ENCODE measurements at places on chromosomes 4 and X. TPM values are rescaled to one million over a fixed set of nuclear protein-coding genes. Genes with fewer than 3 reads are reported as not detected.

The MEPE gene
- not detected for total RNA-seq

The POU4F2 gene
- not detected for total RNA-seq

- no peak for DNase-seq
Measured at GRCh38 chrX:74104356-74105015, 199.5 kb upstream of the ZCCHC13 start.

DNA sequence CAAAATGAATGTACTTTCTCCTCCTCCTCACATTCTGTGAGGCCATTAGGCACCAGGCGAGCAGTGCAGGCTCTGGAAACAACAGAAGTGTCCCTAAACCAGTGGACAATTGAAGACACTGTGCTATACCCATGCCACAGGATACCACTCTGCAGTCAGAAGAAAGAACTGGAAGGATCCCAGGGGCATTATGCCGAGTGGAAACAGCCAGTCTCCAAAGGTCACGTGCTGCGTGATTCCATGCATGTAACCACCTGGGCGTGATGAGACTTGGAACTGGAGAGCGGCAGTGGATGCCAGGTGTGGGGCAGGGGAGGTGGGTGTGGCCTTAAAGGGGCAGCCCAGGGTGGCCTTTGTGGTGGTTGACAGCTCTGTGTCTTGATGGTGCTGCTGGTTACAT lies 139.4 kb downstream of the EVC2 start:
- DNase-seq, result no peak

DNA sequence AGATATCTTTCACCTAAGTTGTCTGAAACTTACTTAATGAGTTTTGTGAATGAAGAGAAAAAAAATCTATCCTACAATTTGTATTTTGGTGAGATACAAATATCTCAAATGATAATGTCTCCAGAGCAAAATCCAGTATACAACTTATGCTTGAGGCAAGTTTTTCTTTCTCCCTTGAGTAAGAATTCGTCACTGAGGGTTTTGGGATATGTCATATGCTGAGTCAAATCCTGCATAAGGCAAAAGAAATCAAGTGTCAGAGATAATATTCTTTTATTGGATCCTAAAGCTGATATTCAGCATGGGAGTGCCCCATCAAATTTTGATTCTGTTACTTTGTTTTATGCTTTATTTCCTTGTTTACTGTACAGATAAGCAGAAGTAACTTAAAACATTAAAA lies 1308.6 kb downstream of the ARAP2 start:
- DNase-seq, result no peak

DNA sequence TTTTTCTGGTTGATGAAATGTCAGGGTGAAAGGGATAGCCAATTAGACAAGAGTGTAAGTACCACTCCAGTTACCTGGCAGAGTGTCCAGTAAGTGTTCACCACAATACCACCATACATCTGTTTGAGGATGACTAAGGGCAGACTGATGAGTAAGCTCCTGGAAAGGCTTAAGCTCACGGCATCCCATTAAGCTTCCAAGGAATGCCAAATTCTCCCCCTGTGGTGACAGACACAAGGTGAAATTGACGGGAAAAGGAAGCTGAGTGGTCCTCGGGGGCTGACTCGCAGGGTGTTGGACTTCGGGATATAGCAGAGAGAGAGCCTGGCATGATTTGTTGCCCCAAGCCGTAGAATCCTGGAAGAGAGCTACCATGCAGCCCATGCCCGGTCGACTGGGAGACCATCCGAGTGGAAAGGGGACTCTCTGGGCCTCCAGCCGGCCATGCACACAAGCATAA lies 7.6 kb upstream of the BST1 start:
- no peak for DNase-seq

DNA sequence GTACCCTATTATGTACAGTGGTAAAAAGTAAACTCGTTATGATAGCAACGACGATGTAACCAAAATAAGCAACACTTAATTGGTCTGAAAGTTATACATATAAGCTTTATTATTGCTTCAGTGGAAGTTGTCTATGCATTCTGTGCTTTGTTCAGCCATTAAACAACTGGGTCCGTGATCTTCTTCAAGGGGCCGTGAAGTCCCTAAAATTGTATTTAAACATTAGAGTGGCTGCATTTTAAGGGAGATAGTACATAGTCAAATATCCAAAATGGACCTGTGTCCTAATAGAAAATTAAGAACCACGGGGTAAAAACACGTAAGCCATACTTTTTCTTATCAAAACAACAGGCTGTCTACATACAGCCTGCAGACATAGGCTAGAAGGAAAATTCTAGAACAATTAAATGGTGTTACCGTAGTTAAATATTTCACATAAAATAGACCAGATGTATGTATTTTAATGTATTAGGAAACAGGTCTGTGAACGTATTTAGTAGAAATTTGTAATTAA lies 2.1 kb downstream of the GUCY1A1 start:
- DNase-seq, result no peak

DNA sequence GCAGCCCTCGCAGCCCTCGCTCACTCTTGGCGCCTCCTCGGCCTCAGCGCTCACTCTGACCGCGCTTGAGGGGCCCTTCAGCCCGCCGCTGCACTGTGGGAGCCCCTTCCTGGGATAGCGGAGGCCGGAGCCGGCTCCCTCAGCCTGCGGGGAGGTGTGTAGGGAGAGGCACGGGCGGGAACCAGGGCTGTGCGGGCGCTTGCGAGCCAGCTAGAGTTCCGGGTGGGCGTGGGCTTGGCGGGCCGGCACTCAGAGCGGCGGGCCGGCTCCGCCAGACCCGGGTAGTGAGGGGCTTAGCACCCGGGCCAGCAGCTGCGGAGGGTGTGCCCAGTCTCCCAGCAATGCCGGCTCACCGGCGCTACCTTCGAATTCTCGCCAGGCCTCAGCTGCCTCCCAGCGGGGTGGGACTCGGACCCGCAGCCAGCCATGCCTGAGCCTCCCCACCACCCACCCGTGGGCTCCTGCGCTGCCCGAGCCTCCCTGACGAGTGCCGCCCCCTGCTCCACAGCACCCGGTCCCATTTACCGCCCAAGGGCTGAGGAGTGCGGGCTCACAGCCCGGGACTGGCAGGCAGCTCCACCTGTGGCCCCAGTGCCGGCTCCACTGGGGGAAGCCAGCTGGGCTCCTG lies 1.4 kb upstream of the AADAT start:
- no peak for DNase-seq

GRCh38 chr4:155008389-155008788 lies 200.0 kb upstream of the NPY2R start:
- DNase-seq, result no peak

DNA sequence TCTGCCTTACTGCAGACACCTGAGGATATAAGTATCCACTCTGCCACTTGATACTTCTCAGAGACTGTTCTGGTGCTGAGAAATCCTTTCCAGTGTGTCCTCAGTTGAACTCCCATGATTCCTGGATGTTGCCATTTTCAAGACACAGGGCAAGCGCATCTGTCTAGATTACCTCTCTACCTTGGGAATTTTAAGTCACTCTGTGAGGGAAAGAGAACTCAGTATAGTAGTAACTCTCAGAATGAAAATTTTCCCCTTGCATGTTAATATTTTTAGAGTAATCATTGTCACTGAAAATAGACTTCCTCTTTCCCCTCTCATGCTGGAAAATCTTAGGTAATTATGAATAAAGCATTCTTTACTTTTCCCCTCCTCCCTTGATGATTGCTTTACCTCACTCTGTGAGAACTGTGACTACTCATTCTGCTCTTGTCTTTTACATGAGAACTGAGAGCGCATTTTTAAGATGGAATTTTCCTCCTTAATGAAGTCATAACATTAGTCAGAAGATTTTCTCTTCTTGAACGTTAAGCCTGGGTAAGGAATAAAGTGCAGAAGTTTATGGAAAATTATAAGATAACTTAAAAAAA lies 45.0 kb downstream of the TET2 start:
- DNase-seq, result no peak

GRCh38 chr4:39763714-39764572 lies 66.0 kb downstream of the UBE2K start:
- DNase-seq, result no peak

- DNase-seq, result no peak
Measured at GRCh38 chrX:72727846-72728245, 13.7 kb upstream of the PHKA1 start.

The ZBED1 gene
- 75.7 TPM for total RNA-seq

The HSPA4L gene
- 4.8 TPM for total RNA-seq

DNA sequence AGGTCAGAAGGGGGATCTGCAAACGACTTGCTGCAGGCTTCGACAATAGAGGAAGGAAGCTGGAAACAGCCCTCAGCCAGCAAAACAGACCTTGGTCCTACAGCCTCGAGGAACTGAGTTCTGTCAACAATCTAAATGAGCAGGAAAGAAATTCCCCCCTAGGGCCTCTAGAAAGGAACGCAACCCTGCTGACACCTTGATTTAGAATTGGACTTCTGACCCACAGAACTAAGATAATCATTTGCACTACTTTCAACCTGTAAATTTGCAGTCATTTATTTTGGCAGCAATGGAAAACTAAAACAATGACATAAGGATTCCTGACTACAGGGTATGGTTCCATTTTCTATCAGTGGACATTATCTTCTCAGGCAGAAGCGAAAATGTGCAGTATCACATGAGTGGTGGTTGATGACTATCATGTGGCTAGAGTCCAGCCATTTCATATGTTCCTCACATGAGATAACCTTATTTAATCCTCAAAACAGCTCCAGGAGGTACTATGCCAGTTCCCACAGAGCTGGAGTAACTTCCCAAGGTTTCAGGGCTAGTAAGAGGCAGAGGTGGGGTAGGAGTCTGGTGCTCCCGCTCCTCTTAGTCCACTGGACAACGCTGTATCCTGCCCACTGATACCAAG lies 61.6 kb downstream of the SAT1 start:
- no peak for DNase-seq

- DNase-seq, result no peak
Measured at GRCh38 chrX:111914398-111915090, 38.6 kb downstream of the TRPC5OS start.

DNA sequence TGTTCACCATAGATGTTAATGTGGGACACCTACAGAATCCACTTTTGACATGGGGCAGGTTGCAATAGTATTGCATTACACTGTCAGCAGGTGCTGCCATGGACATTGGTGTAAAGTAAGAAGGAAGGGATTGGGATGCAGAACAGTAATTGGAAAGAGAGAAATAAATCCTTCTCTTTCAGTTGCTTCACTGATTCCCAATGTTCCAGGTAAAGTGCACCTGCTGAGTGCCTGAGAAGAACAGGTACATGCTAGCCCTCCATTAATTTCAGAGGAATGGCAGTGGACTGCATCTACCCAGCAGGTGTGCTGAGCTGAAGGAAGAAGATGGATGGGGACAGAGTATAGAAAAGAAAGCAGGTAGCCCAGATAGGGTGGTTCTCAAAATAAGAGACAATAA lies 248.5 kb downstream of the TENM3 start:
- DNase-seq, result no peak

DNA sequence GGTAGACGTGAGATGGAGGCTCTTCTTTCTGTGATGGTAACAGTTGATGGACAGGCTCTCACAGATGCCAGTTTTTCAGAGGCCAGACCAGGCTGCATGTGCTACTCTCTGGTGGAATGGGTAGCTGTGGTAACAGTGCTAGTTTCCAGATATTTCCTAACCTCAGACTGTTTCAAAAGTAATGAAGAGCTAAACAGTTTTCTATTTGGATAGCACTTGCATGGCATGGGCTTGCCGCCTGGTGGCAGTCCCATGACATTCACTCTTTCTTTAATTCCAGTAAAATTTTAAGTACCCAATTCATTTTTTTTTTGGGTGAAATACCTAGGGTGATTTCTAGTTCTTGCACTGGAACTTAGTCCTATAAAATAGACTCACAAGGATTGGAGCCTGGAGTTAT lies 220.2 kb upstream of the MAD2L1 start:
- no peak for DNase-seq

GRCh38 chr4:165721815-165722214 lies 151.2 kb upstream of the TLL1 start:
- no peak for DNase-seq

DNA sequence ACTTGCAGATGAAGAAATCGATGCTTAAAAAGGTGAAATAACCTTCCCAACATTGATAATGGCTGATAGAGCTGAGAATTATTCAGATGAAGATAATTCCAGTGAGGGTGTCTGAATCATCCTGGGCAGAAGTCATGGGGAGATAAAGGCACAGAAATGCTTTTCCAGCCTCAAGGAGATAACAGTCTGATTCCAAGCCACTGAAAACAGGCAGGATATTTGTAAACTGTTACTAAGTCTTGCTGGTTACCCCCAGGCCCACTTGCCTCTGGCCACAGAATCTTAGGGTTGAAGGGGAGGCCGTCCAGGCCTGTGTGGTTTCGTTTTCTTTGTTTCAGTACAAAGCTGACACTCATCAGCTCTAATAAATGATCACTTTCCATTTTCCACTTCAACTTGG lies 158.5 kb downstream of the SH3KBP1 start:
- no peak for DNase-seq

- no peak for DNase-seq
Measured at GRCh38 chr4:10832806-10833628, 148.4 kb upstream of the CLNK start.

DNA sequence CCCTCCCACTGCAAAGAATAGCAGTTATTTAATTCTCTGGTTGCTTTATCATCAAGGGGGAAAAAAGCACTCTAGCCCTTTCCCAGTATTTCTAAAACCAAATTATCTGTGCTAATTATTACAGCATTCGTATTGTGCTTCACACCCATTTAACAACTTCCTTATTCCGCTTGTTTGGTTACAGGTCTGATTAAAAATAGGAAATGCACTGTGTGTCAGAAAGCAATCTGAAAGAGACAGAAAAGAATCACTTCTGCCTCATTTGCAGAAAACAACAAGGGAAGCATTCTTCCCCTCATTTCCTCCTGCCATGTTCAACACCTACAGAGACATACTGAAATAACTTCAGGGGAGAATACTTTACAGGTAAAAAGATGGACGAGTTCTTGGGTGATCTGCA lies 114.9 kb upstream of the MAP3K15 start:
- DNase-seq, result no peak

The MAGEE2 gene
- total RNA-seq, result not detected

GRCh38 chrX:136574548-136574947 lies 42.5 kb downstream of the VGLL1 start:
- DNase-seq, result no peak

DNA sequence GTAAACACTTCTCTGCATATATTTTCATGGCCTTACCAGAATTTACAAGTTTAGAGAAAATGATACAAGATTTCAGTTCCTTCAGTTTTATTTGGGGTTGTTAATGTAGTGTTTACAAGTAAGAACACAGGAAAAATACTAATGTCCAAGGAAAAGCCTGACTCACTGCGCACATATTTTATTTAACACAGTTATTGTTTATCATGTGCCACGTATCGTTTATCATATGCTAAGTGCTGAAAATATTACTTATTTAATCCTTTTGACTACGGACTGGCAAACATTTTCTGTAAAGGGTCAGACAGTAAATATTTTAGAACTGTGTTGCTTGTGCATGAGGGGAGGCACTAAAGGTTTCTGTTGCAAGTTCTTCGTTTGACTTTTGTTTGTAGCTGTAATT lies 794 bp downstream of the HSD17B13 start:
- DNase-seq, result no peak

GRCh38 chrX:119643696-119644095 lies 37.5 kb upstream of the NKRF start:
- no peak for DNase-seq

The NFXL1 gene
- 3.8 TPM for total RNA-seq

- no peak for DNase-seq
Measured at GRCh38 chrX:68419975-68420374, 13.3 kb downstream of the OPHN1 start.

GRCh38 chrX:27924261-27924660 lies 57.0 kb downstream of the DCAF8L1 start:
- no peak for DNase-seq

The ARHGAP36 gene
- total RNA-seq, result not detected
